ENCODE measurements at places on chromosomes 2 and 18.

DNA sequence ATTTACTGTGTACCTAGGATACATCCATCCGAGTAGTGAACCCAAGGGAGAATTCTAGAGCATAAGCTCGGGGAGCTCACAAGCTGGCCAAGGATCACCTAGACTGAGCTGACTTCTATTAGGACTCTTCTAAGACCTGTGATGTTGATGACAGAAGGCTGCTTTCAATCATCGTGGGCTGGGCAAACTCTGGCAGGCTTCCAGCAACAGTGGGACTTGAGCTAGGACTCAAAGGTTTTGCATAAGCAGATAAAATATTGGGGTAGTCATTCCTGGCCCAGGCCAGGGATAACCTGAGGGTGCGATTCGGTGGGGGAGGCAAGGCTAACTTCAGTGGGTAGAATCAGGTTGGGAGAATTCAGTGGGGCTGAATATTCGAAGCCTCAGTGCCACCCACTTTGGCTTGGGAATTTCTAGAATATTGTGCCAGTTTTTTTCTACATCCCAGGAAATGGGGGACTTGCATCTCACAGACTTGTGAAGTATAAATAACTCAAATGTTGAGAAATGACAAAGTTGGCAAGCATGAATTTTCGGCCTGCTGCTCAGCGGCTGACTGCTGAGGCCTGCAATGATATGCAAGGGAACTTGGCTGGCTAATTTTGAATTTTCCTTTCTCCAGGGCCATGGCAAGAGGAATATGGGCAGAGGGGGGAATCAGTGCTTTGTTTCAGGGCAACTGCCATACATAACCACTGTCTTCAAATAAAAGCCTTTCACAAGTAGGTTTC lies 274.3 kb downstream of the PRKCE start:
- DNase-seq: no peak

GRCh38 chr2:240956171-240956934 lies 42.1 kb upstream of the SNED1 start:
- no peak for DNase-seq

GRCh38 chr2:106011380-106011779 lies 182.7 kb downstream of the UXS1 start:
- no peak for DNase-seq

DNA sequence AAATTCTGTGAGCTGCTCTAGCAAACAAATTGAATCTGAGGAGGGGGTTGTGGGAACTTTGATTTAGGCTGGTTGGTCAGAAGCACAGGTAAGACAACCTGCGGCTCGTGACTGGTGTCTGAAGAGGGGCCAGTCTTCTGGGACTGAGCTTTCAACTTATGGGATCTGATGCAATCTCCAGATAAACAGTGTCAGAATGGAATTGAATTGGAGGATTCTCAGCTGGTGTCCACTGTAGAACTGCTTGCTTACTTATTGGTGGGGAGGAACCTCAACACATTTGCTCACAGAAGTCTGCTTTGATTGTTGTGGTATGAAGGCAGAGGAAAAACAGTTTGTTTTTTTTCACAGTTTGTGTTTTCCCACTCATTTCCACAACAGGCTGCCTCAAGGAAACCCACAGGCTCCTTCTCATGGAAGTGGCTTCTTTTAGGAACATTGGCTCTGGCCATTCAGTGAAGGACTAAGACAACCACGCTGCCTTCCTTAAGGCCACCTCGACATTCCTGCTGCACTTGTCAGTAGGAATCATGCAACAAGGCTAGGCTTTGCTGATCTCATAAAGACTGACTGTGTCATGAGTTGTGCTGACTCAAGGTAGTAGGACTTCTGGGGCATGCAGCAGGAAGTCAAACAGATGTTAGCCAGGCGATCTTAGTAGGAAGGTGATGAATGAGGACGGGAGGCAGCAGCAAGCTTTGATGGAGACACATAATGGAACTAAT lies 104.7 kb downstream of the TSN start:
- no peak for DNase-seq

- peak; percentile 90 for DNase-seq
These were observed 66.6 kb downstream of the SPTBN1 start for GRCh38 chr2:54522624-54523281.

DNA sequence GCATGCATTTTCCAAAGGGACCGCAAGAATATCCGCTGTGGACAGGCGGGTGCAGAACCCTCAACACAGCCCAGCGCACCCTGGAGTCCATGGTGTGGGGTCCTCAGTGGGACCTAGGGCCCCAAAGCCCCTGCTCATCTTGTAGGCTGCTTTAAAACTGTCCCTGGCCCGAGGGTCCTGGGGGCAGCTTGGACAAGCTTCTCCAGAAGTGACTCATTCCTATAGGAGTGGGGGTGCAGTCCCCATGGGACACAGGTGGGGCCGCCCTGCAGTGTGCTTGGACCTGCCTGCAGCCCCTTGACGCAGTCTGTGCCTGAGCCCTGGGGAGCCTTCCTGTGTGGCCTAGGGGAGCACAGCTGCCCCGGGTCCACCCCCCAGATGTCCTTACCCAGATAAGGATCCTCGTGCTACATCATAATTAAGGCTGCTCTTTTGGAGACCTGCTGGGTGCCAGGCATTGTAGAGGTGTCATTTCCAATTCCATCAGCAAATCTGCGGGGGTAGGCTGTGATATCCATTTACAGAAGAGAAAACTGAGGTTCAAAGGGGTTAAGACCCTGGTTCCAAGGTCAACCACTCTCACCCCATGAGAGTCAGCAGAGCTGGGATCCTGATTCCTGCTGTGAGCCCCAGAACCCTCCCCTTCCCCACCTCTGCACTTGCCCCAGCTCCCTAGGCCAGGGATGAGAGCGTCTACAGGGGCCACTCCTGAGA lies 1.7 kb upstream of the HS6ST1 start:
- no peak for DNase-seq

- DNase-seq: no peak
These were observed 4.0 kb downstream of the EGR4 start for GRCh38 chr2:73289304-73289703.

- DNase-seq: peak; percentile 97
These were observed 52.2 kb upstream of the BCL2L11 start for GRCh38 chr2:111068435-111069058.

DNA sequence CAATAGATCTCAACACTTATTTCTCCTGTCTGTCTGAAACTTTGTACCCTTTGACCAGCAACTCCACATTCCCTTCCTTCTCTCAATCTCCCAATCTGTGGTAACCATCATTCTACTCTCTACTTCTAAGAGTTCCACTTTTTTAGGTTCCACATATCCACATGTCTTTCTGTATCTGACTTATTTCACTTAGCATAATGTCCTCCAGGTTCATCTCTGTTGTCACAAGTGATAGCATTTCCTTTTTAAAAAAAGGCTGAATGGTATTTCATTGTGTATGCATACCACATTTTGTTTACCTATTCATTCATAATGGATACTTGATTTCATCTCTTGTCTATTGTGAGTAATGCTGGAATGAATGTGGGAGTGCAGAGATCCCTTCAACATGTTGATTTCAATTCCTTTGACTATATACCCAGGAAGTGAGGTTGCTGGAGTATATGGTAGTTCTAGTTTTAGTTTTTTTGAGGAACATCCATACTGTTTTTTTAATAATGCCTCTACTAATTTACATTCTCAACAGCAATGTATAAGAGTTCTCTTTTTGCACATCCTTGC lies 18.8 kb upstream of the MMADHC start:
- DNase-seq: no peak

- DNase-seq: no peak
These were observed 176.8 kb downstream of the RTP5 start for GRCh38 chr2:242046206-242046826.

DNA sequence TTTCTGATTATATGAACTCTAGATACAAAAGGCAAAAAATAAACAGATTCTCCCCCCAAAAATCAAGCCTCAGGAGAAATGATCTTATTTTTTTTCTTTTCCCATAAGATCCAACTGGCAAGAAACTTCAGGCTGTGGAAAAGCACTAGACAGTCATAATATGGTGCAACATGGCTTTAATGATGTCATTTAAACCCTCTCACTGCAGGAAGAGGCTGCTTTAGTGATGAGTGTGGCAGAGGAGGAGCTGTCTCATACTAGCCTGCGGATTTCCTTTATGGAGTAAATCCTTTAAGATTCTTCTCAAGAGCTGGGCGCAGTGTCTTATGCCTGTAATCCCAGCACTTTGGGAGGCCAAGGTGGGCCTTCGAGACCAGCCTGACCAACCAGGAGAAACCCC lies 83.3 kb upstream of the CD28 start:
- peak; percentile 72 for DNase-seq

DNA sequence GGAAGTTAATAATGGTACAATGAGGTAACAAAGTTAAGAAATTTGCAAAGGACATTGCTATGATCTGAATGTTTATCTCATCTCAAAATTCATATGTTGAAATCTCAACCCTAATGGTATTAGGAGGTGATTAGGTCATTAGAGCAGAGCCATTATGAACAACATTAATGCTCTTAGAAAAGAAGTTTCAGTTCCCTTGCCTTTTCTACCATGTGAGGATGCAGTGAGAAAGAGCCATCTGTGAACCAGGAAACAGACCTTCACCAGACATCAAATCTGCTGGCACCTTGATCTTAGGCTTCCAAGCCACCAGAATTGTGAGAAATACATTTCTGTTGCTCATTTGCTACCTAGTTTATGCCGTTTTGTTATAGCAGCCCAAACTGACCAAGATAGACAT lies 757.6 kb downstream of the NR4A2 start:
- no peak for DNase-seq

DNA sequence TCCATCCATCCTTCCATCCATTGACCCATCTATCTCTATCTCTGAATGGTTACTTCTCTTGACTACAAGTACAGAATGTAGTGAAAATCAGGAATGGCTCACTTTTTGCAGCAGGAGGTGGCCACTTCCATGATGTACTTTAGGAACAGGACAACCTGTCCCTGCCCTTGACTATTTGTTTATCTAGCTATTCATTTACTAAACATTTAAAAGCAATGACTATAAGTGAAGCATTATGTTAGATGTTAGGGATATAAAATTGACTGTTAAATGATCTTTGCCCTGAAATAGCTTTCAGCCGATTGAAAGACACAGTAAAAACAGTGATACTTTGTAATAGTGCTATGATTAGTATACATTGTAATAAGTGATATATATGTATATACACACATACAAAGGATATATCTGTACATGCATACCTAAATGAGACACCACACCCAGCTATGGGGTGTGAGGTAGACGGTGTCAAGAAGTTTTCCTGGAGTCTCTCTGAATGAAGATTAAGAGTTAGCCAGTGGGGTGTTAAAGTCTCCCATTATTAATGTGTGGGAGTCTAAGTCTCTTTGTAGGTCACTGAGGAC lies 68.5 kb downstream of the C18orf54 start:
- DNase-seq: no peak

DNA sequence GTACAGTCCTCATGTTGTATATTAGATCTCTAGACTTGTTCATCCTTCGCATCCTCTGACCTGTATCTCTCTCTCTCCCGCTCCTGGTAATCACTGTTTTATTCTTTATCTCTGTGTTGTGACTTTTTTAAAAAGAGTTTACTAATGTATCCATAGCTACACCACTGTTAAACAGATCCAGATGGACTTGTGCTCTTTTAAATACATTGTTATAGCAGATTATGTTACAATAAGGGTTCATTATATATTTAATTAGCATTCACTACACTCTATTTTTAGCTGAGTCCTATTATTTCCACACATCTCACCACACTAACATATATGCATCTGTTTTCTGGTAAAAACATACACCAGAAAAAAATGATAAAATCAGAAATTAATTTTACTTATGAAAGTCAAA lies 90.5 kb downstream of the RBM43 start:
- DNase-seq: no peak

GRCh38 chr18:31245820-31246219 lies 72.1 kb upstream of the DSG1 start:
- DNase-seq: no peak

- DNase-seq: no peak
These were observed 2114.6 kb upstream of the PIK3C3 start for GRCh38 chr18:39840406-39840805.

GRCh38 chr2:11852526-11853196 lies 106.2 kb downstream of the LPIN1 start:
- no peak for DNase-seq

DNA sequence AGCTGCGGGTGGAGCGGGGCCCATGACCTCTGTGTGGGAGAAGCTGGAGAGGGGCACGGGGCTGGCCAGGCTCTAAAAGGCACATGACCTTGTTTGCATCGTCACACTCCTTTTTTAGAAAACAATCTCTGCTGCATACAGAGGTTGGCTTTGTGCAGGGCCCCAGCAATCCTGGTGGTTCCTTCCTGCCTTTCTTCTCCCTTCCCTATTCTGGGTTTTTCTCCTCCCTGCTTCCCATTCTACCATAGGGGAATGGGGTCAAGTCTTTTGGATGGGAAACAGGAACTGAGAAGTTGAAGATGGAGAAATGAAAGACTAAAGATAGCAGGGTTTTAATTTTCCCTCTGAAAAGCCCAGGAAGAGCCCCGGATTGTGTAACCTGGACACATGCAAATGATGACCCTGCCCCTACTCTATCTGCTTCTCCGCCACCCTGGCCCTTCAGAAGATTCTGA lies 53.9 kb downstream of the ASAP2 start:
- no peak for DNase-seq

- DNase-seq: peak; percentile 60
These were observed 501 bp downstream of the LPIN1 start for GRCh38 chr2:11746807-11747459.

DNA sequence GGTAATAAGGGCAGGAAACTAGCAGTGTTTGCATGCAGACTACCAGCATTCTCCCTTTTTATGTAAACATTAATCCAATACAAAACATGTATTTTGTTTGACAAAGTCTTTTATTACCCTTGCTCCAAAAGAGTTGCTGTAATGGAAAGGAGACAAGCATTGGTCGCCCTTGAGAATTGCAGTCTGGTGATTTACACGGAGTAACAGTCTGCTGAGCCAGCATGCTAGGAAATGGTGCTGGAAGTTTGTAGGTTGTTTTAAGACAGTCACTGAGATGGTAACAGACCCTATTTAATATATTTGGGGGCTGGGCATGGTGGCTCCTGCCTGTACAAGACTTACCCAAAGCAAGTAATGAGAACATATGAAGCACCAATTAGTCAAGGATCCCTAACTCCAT lies 2.8 kb upstream of the PRKCE start:
- no peak for DNase-seq

DNA sequence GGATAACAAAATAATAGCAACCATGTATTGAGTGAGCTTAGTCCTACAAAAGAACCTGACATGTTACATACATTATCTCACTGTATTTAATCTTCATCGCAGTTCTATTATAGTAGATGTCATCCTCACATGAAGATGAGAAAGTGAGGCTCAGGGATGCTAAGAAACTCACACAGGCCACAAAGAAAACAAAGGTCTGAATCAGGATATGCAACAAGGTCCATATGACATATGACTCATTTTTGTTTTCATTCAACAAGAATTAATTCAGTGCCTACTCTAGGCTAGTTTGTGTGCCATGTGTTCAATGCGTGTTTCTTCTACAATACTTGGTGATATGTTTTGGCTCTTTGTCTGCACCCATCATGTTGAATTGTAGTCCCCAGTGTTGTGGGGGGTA lies 219.7 kb upstream of the EPHA4 start:
- DNase-seq: no peak

DNA sequence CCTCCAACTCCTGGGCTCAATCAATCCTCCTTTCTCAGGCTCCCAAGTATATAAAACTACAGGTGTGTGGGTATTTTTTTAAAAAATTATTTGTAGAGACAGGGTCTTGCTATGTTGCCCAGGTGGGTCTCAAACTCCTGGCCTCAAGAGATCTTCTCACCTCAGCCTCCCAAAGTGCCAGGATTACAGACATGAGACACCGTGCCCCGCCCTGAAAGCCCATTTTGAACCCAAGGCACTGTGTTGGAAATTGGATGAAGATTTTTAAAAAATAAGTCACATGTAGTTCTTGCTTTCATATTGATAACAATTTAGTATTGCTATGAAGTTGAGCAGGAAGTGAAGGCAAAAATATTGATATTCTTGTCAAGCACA lies 472.5 kb upstream of the TNP1 start:
- no peak for DNase-seq

Data from NCI-H510A treated with DMSO at 0.1 percent for 48 hours (cell line).